Ecto neural progenitor cell (in vitro differentiated cells): ENCODE measurements at places on chromosomes 11 and 22.
A peak's percentile ranks its signal among the peaks of the same experiment; 100 is the strongest.

DNA sequence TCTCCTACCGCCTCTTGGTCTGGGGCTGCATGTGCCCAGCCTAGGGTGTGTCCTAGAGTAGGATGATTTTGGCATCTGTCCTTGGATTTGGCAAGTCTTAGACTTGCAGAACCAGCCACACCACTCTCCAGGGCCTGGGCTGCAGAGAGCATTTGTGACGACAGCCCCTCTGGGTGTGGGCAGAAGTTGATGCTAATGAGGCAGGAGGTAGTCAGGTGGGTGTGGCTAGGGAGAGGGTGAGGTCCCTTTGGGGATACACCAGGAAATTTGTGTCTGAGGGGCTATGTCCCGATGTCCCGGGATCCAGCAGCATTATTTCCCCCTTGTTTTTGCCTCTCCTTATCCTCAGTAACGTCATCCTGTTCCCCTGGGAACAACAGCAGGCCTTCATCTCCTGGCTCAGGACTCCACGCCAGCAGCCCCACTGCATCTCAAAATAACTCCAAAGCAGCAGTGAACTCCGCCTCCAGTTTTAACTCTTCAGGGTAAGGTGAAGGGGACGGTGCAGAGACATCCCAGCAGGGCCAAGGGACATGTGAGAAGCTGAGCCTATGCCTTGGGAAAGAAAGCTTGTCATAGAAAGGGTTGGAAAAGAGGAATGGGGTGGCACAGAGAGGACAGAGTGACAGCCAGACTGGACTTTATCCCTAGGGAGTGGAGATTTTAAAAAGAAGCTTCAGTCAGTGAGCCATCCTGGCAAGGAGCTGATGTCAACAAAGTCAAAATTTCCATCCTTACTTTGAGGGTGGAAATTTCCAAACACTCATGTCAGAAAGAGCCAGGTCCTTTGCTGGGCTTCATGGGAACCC, 8.0 kb upstream of the TLCD5 start:
- no peak for DNase-seq

DNA sequence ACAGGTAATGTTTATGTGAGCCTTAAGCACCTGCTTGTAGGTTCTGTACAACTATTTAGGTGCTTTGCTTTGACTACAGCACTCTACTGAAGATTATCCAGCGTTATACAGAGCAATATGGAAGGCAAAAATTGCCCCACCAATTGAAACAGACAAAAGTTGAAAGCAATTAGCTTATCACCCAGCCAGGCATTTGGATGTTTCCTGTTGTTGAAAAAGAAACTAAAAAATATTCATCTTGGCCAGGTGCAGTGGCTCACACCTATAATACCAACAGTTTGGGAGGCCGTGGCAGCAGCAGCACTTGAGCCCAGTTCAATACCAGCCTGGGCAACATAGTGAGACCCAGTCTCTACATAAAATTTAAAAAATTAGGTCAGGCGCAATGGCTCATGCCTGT, 18.5 kb downstream of the ATL3 start:
- no peak for DNase-seq

- DNase-seq = no peak
These were observed 553.0 kb downstream of the JRKL start for GRCh38 chr11:96942855-96943254.

GRCh38 chr11:37505406-37505805, 907.4 kb upstream of the RAG2 start:
- DNase-seq = no peak

GRCh38 chr11:96341211-96342013, 1.6 kb downstream of the MAML2 start:
- DNase-seq = peak; percentile 54
